ENCODE measurements at places on chromosomes 16 and 17. TPM values are rescaled to one million over a fixed set of nuclear protein-coding genes. Genes with fewer than 3 reads are reported as not detected.

Gene KRTAP4-5
- total RNA-seq: not detected

Gene TRAPPC1
- 121 TPM for total RNA-seq

Gene ADORA2B
- 4.6 TPM for total RNA-seq

- DNase-seq: no peak
These were observed 9.9 kb upstream of the FDXR start for GRCh38 chr17:74882517-74883240.

DNA sequence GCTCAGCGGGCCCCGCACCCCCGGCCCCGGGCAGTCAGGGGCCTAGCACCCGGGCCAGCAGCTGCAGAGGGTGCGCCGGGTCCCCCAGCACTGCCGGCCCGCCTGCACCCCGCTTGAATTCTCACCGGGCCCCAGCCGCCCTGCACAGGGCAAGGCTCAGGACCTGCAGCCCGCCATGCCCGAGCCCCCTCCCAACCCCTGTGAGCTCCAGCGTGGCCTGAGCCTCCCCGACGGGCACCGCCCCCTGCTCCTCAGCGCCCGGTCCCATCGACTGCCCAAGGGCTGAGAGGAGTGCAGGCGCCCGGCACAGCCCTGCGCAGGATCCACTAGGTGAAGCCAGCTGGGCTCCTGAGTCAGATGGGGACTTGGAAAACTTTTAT is 1.7 kb upstream of the BRCA1 start:
- no peak for DNase-seq

- no peak for DNase-seq
These were observed 19.5 kb upstream of the CSNK2A2 start for GRCh38 chr16:58217311-58217925.

GRCh38 chr16:49015225-49015592 is 266.4 kb downstream of the CBLN1 start:
- no peak for DNase-seq

- peak; percentile 27 for DNase-seq
These were observed 28.8 kb downstream of the ZCCHC14 start for GRCh38 chr16:87463722-87464690.

DNA sequence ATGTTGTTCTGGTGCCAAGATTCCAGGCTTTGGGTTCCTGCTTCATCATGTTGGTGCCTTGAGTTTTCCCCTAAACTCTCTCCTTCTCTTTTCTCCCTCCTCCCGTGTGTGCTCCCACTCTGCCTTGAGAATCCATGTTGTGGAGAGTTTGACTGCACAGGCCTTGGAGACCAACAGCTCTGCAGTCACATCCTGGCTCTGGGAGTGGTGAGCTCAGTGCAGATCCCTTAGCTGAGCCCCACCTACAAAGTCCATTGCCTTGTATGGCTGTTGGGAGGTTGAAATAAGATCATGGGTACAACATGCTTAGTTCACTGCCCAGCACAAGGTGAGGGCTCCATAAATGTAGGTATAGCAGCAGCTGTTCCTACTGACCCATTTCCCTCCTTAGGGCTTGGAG is 85.9 kb downstream of the IRX3 start:
- no peak for DNase-seq

DNA sequence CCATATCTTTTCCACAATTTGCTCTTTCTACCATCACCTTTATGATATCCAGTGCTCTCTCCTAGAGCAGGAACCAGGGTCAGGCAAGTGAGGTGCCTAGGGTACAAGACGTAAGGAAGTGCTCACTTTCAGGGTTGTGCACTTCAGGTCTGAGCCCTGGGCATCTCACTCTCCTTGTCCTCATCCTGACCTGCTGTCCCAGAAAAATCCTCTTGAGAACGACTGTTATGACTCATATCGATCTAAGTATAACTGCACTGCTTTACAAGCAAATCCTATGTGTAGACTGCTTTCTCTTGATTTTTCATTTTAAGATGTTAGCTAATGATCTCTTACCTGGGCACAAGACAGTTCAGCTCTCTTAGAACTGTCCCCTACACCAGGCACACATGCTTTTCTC is 100.1 kb downstream of the TMEM100 start:
- DNase-seq: no peak

DNA sequence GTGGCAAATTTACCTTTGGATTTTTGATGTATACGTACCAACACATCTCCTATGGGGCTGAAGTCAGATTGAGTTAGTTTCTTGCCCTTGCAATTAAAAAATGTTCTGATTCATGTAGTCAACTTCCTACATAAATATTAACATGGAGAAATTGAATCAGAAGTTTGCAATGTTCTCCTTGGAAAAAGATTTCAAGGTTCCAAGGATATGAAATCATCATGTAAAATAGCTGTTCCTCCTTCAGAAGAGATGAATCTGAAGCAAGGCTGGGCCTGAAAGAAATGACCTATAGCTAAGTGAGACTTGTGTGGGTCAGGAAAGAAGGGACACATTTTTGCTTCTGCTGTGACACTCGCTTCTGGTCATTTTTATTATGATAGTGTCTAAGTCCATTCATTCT is 131.7 kb downstream of the RGS9 start:
- DNase-seq: no peak

DNA sequence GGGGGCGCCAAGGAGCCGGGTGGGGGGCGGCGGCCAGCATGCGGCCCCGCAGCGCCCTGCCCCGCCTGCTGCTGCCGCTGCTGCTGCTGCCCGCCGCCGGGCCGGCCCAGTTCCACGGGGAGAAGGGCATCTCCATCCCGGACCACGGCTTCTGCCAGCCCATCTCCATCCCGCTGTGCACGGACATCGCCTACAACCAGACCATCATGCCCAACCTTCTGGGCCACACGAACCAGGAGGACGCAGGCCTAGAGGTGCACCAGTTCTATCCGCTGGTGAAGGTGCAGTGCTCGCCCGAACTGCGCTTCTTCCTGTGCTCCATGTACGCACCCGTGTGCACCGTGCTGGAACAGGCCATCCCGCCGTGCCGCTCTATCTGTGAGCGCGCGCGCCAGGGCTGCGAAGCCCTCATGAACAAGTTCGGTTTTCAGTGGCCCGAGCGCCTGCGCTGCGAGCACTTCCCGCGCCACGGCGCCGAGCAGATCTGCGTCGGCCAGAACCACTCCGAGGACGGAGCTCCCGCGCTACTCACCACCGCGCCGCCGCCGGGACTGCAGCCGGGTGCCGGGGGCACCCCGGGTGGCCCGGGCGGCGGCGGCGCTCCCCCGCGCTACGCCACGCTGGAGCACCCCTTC is 484 bp downstream of the FZD2 start:
- DNase-seq: no peak

DNA sequence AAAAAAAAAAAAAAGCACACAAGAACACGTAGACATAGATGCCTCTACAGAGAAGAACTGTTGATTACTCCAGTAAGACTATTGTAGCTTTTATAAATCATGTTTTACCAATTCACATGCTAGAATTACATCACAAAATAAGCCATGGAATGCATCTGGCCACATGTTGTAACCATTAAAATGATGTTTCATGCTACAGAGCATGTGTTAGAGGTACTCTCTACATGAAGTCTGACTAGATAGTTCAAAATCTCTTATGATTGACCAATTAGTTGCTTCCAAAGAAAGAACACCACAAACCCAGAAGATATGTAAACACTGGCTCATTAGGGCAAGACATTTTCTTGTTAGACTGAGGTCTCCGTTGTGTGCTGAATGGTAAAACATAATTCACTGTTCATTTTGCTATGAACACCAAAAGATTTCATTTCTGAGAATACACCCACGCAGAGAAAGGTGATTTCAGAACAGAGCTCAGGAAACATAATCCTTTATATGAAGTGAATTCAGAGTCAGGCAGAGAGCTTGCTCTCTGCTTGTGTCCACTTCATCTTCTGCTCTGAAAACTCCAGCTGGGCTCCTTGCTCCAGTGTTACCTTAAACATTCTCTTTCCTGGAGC is 411.4 kb upstream of the SOX9 start:
- DNase-seq: no peak
